ENCODE measurements at places on chromosomes 12 and 14.

GRCh38 chr12:49909356-49909755 is 5.7 kb upstream of the FAIM2 start:
- DNase-seq, result no peak

DNA sequence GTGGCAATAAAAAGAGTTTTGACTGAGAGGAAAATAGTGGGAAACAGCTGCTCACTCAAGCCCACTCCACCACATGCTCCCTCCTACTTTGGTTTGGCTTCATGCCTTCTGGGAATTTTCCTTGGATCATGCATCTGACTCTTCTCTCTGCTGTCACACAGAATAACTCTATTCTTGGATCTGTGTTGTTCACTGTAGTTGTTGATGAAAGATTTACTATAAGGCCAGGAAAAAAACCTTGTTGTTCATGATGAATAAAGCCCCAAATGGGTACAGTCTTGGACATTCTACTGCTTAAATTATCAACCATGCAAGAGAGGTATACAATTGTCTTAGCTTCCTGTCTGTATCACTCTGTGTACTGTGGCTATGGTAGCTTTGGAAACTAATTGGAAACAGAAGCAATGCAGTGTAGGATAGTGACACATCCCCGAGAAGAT is 70.5 kb downstream of the TMX1 start:
- no peak for DNase-seq

- peak; percentile 73 for DNase-seq
These were observed 20.9 kb upstream of the BLTP3B start for GRCh38 chr12:100163416-100164152.

GRCh38 chr12:55824726-55825125 is 4.7 kb downstream of the DNAJC14 start:
- no peak for DNase-seq

- DNase-seq, result no peak
These were observed 96.6 kb upstream of the G2E3 start for GRCh38 chr14:30462358-30462757.

- DNase-seq, result no peak
These were observed 360.5 kb downstream of the FUT8 start for GRCh38 chr14:65772921-65773574.

DNA sequence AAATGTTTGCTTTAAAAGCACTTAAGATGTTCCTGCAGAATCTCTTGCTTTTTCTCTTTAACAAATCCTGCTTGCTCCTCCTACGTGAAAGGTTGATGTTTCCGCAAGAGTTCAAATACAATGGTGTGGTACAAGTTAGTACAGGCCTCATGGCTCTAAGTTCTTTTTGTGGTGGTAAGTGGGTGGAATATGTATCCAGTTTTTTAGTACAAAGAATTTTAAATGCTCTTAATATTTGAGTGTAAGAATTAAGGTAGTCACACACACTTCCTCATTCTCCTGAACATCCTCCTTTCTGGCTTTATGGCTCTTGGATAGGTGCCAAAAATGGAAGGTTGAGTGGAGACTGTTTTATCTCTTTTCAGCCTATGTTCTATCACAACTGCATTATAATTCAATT is 1.8 kb downstream of the OTOGL start:
- DNase-seq, result no peak

DNA sequence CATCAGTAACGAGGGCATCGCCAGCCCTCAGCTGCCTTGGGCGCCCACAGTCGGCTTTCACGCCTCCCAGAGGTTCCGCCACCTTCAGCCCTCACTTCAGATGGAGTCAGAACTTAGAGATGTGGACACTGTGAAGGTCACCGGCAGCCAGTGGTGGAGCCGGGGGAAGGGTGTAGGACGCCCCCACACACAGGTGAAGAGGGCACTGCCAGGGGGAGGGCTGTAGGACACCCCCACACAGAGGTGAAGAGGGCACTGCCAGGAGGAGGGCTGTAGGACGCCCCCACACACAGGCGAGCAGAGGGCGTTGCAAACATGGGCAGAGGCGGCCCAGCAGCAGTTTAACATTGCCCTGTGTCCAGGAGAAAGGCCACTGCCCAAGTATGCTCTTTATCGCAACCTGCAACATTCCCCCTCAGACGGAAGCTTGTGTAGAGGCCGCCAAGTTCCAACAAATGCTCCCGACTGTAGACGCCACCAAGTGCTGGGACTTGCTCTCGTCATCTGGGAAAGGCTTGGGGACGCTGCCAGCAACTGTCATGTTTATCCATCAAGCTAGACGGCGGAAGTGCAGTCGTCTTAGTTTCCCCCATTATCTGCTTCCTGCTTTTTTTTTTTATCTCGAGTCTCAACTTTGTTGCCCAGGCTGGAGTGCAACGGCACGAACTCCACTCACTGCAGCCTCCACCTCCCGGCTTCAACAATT is 4.9 kb upstream of the ANKLE2 start:
- no peak for DNase-seq

DNA sequence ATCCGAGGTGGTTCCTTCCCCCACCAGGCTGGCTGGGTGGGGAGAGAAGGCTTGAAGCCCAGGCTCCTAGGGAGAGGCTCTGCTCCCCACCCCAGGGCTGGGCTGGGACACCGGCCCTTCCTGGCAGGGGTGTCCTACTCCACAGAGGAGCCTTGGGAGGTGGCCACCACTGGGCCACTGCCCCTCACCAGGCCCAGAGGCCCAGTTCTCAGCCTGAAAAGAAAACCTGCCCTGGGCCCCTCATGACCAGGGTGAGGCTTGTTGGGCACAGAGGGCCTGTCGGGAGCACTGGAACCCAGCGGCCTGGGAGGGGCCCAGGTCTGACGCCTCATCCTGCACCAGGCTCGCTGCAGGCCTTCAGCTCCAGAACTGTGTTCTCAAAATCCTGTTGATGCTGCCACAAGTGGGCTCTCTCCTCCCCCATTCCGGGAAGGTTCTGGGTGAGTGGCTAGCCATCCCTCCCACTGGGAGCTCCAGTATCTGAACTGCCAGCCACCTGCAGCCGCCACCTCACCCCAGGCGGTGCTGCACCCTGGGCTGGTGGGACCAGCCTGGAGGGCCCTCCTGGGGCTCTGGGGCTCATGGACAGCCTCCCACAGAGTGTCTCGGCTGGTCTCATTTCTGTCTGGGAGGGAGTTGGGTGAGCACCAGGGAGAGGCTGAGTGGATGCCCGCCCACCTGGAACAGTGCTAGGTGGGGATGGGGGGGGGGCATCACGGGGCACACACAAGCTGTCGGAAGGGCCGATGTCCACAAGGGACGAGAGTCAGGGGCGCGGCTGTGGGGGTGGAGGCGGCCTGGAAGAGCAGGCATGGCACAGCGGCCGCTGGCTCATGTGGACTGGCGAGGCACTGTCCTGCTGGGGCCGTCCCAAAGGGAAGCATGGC is 11.8 kb downstream of the BAG5 start:
- no peak for DNase-seq

DNA sequence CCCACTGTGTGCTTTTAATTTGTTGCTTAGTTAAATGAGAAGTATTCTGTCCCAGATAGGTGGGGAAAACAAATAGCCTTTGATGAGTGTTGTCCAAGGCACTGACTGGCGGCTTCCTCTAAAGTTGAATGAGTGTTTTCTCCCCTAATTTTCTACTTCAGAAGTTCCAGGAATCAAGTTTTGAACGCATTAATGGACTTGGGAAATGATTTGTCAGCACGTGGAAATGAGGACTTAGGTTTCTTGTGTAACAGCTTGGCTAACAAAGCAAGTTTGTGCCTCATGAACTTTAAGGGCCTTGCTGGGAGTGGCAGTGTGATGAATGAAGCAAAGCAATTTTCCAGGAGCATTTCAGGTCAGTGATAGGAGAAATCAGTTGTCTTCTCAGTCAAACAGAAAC is 56.9 kb downstream of the LIN52 start:
- DNase-seq, result no peak

DNA sequence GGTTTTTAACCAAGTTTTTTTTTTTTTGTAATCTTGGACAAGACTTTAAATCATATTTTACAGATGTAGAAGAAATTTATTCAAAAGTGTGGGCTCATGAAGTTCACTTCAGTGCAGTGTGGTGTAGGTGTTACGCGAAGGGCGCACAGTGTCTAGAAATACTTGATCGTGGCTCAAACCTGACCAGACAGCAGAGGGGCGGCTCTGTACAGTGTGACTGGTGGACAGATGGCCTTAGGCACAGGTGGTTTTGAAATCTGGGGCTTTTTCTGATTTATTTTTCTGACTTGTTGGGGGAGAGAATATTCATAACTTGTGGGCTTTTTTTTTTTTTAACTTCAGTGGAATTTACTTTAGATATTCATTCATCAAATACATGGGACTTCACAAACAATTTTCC is 179.2 kb downstream of the PELI2 start:
- DNase-seq, result no peak

- DNase-seq, result no peak
These were observed 18.0 kb downstream of the LRTM2 start for GRCh38 chr12:1838205-1838993.

GRCh38 chr14:90883782-90884181 is 67.6 kb upstream of the TTC7B start:
- no peak for DNase-seq

DNA sequence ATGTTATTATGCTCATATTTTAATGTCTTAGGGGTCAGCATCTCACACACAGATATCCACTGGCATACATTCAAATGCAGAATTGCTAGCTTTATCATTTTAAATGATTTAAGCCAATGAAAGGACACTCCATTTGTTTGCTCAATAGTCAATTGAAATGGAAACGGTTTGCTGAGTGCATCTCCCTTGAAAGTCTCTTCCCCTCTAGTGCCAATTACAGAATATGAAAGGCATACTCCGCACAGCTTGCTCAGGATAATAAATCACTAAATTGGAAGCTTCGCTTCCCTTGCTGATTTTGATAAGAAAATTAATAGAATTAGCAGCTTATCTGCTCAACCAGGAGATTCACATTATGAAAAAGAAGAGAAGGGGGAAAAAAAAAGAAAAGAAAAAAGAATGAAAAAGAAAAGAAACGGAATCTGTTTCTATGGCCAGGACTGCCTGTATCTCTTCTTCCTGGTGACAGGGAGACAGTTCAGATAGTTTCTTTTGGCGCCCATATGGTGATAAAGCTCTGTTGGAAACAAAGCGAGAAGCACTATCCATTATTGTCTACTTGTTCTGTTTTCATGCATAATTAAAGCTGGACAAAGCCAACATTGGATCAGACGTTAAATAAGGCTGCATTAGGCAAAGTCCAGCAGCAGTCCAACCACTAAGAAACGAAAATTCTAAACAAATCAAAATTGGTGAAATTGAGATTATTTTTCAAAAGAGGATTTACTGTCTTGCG is 225.0 kb downstream of the GXYLT1 start:
- DNase-seq, result no peak

DNA sequence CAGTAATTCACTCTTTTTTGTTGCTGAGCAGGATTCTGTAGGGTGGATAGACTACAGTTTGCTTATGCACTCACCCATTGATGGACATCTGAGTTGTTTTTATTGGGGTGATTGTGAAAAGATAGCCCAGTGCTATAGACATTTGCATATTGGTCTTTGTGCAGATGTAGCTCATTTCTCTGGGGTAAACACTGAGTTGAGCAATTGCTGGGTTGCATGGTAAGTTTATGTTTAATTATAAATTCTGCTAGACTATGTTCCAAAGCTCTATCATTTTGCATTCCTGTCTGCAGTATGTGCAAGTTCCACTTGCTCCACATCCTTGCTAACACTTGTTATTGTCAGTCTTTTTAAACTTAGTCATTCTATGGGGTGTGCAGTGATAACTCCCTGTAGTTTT is 65.4 kb upstream of the RFLNA start:
- no peak for DNase-seq

GRCh38 chr12:124617615-124618014 is 50.2 kb upstream of the NCOR2 start:
- no peak for DNase-seq

- no peak for DNase-seq
These were observed 1.3 kb downstream of the GPN3 start for GRCh38 chr12:110466791-110467190.

DNA sequence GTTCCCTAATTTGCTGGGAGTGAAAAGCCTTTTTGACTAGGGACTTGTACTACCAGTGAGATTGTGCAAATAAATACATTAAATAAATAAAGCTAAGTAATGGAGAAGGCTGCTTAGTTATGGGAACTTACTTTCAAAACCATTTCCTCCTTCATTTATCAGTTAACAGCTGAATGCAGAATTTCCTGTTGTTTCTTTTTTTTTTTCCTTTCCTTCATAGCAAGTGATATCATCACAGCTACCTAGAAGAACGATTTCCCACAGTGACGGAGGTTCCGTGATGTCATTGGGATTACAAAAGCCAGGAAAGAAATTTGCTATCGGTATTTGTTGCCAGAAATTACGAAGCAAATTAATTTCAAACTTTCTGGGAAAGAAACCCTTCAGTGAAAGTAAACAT is 42.1 kb upstream of the SOCS2 start:
- DNase-seq, result no peak

DNA sequence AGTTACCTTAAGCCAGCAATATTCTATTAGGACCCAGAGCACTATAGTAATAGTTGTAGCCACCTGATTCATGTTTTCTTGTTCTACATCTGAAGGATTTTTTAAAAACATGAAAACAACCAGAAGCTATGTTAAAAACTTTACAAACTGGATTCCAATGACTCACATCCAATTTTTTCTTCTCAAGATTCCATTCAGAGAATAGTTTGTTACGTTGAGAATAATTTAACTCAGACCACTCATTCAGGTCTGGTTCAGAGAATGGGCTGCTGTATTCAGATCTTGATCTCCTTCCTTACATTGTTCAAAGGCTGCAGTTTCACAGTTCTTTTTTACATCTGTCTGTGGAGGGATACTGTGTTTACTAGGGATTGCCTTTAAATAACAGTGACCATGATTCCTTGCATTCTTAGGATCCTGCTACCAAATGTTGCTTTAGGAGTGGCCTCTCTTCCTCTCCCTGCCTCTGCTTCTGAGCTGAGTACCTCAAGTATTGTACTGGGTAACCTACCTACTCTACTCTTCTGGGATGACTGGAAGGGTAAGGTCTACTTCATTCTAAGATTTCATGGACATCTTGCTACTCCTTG is 448.0 kb upstream of the FBXO33 start:
- DNase-seq, result no peak

All from activated T-cell treated with anti-CD3 and anti-CD28 coated beads, Interleukin-2, amount 50 U/mL, for 1 hour (primary cell).